ENCODE measurements at places on chromosomes 3 and 15.

DNA sequence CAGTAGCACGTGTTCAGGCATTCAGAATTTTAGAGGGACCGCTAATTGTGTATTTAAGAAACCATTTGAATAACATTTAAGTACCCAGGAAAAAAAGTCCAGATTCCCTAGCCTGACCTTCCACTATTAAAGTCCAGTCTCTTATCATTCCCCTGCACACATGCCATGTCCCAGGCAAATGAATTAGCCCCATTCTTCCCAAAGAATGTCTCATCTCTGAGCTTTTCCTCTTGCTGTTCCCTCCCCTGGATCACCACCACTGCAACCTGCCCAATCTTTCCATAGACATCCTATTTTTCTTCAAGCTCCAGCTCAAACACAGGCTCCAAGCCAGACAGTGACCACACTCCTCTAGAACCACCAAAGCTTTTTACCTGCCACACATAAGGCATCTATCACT is 25.9 kb downstream of the PLD1 start:
- DNase-seq = no peak

DNA sequence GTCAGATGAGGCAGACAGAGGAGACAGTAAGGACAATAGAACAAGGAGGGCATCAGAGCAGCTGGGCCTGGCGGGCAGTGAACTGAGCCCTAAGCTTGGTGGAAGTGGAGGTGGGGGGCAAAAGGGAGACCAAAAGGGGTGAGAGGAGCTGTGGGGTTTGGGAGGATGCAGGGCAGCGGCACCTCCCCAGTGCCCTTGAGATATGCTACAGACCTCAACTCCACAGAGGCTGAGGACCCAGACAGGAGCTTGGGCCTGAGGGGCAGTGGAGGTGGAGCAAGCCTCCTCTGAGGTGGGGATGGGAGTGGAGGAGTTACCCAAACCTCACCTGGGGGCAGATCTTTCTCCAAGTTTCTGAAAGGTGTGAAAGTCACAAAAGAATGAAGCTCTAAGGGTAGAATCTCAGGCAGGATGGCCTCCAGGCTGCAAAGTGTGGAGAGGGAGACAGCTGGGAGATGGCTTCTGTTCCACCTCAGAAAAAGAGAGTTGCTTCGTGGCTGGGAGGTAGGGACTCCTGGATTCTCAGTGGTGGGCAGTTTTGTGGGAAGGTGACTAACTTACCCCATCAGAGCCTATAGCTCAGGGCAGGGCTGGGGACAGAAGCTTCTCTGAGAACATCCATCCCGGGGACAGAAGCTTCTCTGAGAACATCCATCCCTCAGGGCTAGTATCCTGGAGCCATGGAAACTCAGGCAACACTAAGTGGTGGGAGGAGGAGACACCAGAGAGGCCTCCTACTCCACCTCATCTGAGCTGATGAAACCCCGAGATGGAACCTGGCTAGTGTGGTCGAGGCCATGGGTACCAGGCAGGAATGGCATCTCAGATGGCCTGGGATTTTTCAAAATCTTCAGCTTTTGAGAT is 2.3 kb upstream of the CLK3 start:
- no peak for DNase-seq

DNA sequence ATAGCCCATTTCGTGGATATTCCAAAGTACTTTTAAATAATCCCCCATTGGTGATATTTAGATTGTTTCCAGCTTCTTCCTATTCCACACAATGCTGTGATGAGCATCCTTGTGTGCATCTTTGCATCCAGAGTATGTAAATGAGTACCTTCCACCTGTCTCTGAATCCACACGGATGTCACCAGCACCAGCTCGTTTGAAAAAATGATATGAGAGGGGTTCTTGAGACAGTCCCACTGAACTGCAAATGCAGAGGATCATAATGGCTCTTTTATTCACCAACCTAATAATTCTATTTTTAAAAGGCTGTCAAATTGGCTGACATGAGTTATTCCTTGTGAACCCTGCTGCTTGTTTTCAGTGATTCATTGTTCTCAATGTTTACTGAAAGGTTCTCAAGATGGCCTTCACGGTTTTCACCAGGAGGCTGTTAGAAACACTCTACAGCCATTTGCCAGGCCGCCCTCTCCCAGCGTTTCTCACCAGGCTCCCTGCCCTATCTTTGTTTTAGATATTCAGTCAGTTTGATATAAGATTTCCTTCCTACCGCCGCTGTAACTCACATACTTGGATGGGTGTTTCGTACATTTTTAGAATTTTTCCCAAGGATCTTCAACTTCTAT is 96.7 kb upstream of the PTPRG start:
- no peak for DNase-seq

DNA sequence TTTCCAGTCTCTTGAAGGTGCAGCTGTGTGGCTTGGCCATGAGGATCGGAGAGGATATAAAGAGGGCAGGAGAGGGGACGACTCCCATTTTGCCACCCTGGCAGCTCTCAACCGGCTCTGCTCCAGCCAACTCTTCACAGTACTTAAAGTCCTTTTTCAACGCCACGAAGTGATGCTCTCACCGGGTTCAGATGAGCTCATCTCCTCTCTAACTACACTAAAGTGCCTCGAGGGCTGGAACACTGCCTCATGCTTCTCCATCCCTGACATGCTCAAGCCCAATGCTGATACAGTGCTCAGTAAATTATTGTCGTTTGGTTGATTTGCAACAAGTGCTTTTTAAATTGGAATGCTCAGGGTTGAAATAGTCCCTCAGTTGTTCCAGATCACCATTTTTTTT is 97.8 kb downstream of the GTPBP8 start:
- DNase-seq = no peak

DNA sequence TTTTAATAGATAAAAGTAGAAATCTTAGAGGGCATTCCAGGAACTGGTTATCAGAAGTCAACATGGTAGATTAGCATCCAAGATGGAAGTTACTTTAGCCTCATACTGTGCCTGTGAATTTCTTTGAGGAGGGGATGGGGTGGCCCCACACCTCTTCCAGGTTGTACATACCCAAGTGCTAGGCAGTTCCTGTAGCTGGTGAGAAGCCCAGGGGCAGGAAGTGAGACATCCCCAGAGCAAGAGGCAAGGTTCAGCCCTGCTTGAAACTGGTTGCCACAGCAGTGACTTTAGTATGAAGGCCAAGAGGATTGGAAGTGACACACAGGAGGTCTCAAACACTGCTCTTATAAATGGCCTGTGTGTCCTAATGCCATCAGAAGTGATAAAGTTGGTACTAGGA is 11.9 kb downstream of the GTPBP8 start:
- DNase-seq = no peak

GRCh38 chr15:31301673-31301990 is 25.0 kb upstream of the KLF13 start:
- DNase-seq = no peak

GRCh38 chr15:79394231-79394630 is 37.9 kb upstream of the MINAR1 start:
- DNase-seq = no peak

GRCh38 chr3:2921903-2922302 is 188.3 kb downstream of the IL5RA start:
- DNase-seq = peak; percentile 62

- DNase-seq = peak; percentile 55
These were observed 635 bp downstream of the TUBGCP5 start for GRCh38 chr15:23038726-23039142.

- DNase-seq = peak; percentile 38
These were observed 401.9 kb upstream of the IL12A start for GRCh38 chr3:159586571-159587202.

DNA sequence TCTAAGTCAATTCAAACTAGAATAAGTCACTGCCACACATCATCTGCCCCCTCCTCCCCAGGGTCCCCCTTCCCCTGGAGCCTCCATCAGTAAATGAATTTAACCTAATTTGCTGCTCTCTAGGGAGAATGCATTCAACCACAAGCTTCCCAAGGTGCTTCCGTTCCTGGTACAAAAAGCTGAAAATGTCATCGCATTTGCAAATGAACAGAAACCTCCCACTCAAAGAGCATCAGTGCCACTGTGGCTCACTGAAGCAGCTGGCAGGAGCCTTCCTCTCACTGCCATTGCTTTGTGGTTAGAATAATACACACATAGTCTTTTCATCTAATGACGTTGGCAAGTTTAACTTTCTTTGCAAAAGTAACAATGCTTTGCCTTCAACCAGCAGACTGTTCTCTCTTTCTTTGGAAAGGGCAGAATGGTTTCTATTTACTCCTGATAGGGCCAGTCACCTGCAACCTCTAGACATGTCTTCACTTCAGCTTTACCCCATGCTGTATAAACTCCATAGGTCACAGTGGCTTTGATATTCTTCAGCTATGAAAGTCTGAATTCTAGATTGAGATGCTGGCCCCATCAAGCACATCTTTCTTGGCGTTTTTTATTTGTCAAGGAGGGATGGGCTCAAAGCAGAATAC is 238.1 kb downstream of the CPNE4 start:
- no peak for DNase-seq

DNA sequence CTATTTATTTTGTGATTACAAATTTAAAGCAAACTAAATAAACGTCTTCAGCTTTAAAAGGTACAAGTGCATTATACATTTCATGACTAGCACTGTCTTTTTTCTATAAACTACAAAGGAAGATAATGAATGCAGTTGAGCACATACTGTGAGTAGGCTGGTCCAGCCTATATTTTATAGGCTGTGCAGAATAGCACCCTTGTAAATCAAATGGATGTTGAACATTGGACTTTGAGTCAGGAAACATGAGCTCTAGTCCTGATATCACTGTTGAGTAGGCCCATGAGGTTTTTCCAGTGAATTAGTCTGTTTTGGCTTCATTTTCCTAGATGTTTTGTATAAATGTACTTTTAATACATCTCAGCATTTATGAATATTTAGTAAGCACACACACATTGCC is 447.3 kb upstream of the KCNMB2 start:
- DNase-seq = no peak

DNA sequence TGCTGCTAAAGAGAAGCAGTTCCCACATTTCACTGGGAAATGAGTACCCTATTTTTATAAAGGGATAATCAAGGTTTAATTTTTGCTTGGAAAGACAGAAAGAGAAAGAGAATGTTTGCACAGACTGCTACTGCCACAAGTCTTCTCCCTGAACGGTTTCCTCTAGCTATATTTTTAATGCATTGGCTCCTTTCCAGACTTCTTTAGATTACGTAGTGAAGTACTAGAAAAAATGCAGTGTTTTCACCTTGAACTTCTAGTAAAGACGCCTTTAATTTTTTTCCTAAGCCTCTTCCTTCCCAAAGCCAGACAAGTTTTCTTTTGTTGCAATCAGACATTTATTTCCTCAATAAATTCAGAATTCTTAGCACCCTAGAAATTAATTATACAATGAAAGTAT is 248.3 kb upstream of the CCDC54 start:
- DNase-seq = peak; percentile 53

DNA sequence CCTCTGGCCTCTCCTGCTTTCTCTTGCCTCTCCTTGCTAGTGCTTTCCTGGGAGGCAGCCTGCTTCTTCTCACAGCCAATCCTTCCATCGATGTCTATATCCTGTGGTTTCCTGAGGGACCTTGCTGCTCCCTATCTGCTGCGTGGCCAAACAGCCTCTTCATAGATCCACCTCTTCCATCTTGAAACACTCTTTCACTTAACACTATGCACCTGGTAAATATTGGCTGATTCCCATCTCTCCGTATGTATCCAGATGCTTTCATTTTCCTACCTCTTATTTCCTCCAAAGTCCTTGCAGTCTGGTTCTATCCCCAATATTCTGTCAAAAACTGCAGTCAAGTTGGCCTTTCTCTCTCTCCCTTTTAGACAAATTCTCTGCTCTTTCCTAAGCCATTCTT is 205.2 kb upstream of the CFAP20DC start:
- peak; percentile 71 for DNase-seq

DNA sequence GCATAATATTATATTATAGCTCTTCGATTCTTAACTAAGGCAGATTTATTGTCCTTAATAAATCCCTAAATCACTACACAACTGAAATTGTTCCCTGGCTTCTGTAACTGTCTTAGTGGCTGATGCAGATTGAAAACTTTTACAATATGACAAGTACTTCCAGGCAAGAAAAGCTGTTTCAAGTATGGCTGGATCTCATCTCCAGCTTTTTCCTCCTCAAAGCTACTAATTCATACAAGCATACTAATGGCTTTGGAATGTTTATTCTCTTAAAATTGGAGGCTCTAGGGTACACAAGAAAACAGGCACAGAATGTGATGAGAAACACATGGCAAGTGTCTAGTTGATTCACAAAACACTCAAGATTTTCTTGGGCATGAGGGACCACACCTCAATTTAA is 351.5 kb upstream of the ICE2 start:
- DNase-seq = peak; percentile 27

GRCh38 chr15:37079726-37080125 is 20.6 kb downstream of the MEIS2 start:
- DNase-seq = peak; percentile 87

- DNase-seq = no peak
These were observed 35.4 kb downstream of the PCOLCE2 start for GRCh38 chr3:142853270-142854168.

- DNase-seq = no peak
These were observed 22.5 kb downstream of the MAP2K5 start for GRCh38 chr15:67564968-67565345.

DNA sequence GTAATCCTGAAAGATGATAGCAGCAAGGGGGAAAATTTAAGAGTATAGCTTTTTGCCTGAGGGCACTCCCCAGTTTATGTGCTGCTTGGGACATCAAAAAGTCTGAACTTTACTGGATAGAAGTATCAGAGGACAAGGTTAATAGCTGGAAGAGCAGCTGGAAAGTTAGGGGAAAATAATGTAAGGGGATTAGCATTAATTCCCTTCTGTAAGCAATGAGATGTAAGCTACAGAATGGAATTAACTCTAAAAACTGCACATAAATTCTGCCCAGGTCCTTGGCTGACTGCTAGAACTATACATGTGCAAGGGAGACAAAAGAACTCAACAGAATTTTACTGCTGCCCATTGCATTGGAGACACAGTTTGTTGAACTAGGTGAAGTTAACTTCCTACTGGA is 55.6 kb downstream of the ATP11B start:
- no peak for DNase-seq

DNA sequence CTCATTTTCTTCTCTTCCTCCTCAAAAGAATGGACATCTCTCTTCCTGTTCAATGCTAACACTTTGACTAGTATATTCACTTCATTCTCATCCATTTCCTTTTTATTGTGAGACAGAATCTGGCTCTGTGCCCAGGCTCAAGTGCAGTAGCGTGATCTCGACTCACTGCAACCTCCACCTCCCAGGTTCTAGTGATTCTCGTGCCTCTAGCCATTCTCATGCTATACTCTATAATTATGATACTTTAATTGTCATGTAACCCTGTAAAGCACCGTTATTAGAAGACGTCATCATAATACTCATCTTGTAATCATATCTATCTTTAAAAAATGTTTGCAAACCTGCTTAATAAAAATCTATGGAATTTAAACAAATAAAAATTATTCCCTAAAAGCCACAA is 107.0 kb downstream of the SHOX2 start:
- no peak for DNase-seq

GRCh38 chr15:65406424-65407000 is 16.2 kb downstream of the IGDCC4 start:
- peak; percentile 49 for DNase-seq

All from tongue (tissue), 3 donors.